ENCODE measurements at places on chromosomes 6 and 20.

- peak; percentile 58 for DNase-seq
Measured at GRCh38 chr6:130324657-130325056, 41.2 kb upstream of the TMEM200A start.

DNA sequence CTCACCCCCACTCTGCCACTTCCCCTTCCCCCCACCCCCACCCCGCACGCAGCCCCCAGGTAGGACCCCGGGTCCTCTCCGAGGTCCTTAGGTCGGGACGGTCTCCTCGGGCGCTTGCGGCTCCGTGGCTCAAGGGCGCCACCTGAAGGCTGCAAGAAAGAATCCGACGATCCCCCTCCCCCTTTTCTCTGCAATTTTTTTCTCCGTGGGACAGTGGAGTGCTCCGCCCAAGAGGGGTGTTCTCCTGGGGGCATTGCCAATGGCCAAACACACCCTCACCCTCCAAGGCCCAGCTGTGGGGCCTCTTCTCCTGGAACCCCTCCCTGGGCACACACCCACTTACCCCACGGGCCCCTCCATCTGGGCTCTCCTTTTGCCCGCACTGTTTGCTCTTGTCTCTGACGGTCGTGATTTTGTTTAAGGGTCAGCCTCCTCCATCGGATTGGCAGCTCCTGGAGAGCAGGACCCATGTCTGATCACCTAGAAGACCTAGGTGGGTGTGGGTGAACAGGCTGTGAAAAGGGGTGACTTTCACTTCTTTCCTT is 1.1 kb upstream of the TMEM74B start:
- DNase-seq: no peak

DNA sequence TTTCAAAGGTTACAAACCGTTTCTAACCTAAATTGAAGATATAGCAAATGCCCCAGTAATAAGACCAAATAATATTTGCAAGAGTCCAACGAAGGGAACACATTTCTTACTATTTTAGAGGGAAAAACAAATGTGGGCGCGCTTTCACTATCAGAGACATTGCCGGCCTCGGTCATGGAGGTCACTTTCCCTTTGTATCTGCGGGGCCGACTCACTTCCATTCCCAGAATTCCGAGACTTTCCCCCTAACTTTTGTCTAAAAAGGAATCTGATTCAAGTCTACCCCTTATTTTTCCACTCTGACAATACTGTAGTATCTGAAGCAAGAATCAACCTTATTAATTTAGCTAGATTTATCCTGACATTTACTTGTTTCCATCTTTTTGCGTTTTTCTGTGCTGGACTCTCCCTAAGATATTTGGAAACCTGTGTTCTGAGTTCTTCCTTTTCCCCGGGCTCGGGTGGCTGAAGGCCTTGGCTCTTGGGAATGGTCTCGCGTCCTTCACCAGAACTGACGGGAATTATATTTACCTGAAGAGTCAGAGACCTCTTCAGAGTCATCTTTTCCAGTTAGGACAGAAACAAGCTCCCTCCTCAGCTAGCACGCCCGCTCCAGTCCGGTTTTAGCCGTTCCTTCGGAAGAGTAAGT is 71.8 kb upstream of the ZNF184 start:
- DNase-seq: no peak

GRCh38 chr20:62728028-62728780 is 19.6 kb downstream of the NTSR1 start:
- DNase-seq: no peak

- DNase-seq: peak; percentile 54
Measured at GRCh38 chr20:24236201-24236600, 233.2 kb upstream of the SYNDIG1 start.

DNA sequence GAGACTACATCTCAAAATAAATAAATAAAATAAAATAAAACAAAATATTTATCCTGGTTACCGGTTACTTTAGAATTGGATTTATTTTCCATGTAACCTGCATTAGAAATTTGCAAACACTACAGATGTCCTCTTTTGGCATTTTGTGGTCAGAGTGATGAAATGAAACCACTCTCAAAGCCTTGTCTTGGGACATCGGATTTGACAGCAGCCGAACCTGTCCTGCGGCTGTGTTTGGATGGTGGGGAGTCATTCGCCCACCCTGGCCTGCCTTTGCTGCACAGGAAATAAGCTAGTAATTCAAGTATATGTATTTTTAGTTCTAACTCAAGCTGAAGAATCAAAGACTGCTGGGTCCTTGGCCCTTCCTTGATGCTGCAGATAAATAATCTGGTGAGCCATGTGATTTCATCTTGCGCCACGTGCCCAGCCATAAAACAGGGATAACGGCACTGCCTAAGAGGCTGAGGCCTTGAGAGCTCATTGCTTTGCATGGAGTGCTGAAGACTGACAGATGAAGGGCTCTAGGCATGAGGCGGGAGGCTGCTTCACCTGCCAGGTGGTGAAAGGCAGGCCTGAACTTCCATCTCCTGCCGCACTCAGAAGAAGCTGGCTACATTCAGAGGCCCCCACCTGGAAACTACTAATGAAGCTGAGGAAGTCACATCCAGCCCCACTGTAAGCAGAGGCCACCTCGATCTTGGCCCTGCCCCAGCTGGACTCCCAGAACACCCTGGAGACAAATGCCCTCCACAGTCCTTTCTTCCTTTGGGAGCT is 76.9 kb downstream of the NOL4L start:
- DNase-seq: no peak

DNA sequence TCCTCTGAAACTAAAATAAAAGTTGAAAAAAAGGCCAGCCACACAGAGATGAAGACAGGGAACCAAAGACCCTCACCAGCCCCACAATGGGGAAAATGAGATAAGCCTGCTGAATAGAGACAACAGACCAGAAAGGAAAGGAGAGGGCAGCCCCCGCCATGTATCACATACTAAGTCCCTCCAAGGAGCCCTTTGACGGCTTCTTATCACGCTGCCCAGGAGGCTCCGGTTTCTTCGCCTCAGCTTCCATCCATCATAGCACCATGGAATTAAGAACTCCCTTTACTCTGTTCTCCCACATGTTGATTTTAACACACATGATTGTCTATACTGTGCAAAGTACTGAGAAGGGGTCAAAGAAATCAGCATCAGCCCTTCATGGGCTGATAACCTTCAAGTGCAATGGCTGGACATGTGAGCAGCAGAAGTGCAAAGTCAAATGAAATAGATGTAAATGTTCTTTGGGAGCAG is 54.9 kb downstream of the MAP3K5 start:
- DNase-seq: no peak

DNA sequence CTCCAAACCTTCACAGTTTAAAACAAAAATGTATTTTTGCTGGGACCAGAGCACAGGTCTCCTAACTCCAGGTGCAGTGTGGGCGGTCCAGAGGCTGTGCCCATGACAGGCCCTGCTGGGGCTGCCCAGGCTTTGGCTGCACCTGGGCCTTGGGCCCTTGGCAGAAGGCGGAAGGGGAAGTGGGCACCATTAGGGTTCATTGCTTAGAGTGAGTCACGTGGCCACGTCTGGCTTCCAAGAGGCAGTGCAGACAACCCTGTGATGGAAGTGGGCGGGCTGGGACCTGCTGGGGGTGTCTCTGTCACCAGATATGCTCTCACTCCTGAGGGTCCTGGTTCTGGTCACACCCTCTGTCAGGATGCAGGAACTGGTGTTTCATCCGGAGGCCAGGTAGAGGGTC is 302.2 kb downstream of the QKI start:
- DNase-seq: no peak

- no peak for DNase-seq
Measured at GRCh38 chr6:31972709-31973350, 892 bp upstream of the DXO start.

DNA sequence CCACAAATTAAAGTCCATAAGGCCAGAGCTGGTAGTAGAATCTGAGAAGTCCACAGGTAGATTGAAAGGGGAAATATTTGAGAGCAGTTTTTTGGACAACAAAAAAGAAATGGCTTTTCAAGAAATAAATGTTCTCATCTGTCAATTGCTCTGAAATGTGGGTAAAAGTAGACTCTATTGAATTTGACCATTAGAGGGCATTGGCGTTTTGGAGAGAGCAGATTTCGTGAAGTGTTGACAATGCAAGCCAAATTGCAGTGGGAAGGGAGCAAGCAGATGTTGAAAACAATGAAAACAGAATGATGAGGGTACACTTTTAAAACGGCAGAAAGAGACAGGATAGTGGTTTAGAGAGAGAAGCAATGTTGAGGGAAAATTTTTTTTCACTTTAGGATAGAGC is 149.1 kb upstream of the FAM83B start:
- DNase-seq: no peak

DNA sequence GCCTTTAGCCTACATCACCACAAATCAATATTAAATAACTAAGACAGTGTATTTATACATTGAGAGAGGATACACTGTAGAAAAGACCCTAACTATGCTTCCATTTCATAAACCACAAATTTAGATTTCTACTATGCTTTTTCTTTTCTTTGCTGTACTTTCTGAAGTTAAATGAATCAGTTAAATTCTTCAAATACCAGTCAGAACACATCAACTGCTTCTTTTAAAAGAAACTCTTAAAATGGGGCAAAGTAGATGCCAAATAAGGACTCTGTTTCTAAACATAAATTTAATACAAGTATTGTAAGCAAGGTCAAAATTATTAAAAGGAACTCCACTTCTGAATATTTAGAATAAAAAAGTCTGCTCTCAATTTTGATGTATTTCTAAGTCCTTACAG is 76.9 kb downstream of the GMDS start:
- no peak for DNase-seq

Measured in astrocyte of the cerebellum (primary cell).